Cardiac fibroblast (primary cell): ENCODE measurements at places on chromosomes 12 and 14.

- DNase-seq: peak; percentile 97
Measured at GRCh38 chr14:50060871-50061663, 55.3 kb downstream of the VCPKMT start.

DNA sequence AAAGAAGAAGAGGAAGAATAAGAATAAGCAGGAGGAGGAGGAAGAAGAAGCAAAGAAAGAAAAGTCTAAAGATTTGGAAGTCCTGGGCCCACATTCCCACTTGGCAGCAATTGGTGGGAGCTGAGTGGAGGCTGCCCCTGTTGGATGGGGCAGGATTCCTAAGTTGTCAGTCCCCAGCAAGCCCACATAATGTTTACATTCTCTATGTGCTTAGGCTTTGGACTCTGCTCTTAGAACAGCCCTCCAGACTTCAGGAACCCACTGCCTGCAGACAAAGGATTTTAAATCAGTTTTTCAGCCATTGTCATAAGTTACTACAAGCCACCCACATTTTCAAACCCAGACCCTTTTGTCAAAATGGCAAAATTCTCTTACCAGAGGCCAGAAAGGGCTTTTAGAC is 92.0 kb downstream of the OTX2 start:
- DNase-seq: no peak

GRCh38 chr14:85357120-85357519 is 172.8 kb upstream of the FLRT2 start:
- DNase-seq: no peak

GRCh38 chr14:23449314-23449713 is 13.9 kb upstream of the MYH7 start:
- DNase-seq: no peak

GRCh38 chr12:104935886-104936285 is 22.2 kb downstream of the SLC41A2 start:
- no peak for DNase-seq

DNA sequence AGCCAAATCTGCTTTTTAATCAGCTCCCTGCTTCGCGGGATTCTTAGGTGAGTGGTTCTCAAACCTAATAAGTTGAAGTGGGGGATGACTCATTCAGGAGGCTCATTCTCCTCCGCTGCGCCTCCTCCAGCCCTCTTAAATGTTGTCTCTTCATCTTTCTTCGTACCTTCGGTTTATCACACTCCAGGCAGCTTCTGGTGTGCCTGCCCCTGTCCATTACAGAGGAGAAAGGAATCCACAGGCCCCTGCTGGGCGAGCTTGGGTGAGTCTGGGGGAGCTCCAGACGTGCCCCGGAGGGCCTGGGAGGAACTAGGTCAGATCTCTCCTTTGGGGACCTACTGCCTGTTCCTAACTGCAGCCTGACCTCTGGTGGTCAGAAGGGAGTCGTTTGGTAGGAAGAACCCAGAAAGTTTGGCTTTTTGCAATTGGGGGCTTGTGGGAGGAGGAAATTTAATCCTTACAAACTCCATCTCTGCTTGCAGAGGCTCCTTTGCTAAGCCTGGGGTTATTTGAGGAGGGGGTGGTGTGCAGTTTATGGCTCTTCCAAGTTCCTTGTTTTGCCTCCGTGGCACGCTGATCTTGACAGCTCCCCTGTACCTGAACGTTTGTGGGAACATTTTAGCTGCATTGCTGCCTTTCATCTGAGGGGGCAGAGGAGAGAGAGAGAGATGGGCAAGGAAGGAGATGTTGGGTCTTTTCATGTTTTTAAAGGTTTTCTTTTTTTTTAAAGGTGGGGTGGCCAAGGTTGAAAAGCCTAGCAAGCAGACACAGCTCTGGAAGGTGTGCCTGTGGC is 84.1 kb upstream of the GNG2 start:
- peak; percentile 87 for DNase-seq

- DNase-seq: no peak
Measured at GRCh38 chr12:24550609-24551008, 398.3 kb downstream of the BCAT1 start.

DNA sequence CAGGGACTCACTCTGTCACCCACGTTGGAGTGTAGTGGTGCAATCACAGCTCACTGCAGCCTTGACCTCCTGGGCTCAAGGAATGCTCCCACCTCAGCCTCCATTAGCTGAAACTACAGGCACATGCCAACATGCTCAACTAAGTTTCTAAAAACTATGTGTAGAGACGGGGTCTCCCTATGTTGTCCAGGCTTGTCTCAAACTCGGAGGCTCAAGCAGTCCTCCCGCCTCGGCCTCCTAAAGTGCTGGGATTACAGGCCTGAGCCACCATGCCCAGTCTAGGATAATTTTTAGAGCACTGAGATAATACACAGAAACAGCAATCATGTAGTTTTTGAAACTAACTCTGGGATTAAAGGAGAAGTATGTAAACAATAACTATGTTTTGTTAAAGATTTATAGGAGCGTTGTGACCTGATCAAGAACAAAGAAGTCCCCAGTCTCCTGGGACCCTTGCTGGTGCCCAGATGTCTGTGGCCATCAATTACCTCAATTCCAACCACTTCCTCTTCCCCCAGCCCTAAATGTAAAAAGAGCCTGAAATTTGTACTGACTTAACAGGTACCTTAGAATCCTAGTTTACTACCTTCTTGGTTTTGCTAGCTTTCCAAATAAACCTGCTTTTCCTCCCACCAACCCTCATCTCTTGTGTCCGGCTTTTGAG is 28.9 kb upstream of the EGLN3 start:
- DNase-seq: no peak

DNA sequence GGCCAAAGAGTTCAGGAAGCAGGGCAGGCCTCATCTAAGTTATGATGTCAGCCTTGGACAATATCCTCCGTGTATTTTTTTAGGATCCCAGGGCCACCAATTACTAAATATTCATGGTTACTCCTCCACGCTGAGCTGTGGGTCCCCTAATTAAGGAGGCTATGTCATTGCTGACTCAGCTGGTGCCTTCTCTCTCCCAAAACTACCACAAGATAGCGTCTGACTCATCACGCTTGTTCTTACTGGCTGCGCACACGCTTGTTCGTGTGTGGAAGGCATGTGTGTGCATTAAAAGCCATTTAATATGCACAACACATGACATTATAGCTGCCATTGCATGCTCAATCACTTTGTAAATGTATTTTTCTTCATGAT is 78.3 kb downstream of the GSC start:
- peak; percentile 46 for DNase-seq

DNA sequence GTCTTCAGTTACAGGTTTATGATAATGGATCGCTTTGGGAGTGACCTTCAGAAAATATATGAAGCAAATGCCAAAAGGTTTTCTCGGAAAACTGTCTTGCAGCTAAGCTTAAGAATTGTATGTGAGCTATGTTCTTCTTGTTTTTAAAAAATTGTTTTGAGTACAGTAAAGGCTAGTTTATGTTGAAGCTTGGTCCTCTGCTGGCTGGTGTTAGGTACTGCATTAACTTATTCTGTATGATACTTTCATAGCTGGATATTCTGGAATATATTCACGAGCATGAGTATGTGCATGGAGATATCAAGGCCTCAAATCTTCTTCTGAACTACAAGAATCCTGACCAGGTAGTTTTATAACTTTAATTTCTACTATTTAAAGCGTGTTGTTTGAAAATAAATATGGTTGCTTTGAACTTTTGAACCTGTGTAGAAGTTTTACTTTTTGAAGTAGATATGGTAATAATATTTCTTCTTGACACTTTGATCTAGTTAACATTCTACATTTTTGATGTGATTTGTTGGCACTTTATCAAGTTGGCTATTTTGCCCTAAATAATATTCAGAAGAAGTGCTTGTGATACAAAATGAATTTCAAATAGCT is 55.7 kb downstream of the VRK1 start:
- DNase-seq: peak; percentile 81

DNA sequence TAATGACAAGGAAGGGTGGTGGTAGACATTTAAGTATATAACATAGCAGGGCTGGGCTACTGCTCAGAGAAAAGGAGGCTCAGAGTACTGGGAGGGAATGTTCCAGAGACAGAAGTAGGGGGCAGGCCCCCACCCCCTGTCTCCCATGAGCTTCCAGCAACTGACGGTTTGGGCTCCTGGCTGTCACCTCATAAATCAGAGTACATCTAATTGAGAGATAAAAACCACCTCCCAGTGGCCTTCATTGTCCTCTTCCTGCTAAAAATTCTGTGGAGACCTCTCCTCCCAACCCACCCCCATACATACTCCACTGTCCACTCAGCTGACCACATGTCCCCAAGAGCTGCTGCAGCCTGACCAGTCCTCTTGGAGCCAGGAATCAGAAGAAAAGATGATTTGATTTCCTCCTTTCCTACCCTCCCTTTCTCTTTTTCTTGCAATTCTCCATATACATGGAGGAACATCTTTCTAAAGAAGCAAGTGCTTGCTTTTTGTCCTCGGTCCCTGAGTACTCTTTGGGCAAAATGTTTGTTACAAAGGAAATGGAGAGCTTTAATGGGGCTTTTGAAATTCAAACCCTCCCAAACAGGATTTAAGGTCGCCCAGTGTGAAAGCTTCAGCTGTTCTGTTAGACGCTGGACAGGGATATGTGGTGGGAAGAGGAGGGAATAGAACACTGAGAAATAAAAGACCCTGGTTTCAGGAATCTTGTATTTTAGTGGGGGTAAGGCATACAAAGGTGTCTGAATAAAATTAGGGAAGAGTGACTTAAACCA is 16.4 kb upstream of the KCNA5 start:
- no peak for DNase-seq

GRCh38 chr14:92647797-92648279 is 100.6 kb downstream of the LGMN start:
- peak; percentile 62 for DNase-seq

DNA sequence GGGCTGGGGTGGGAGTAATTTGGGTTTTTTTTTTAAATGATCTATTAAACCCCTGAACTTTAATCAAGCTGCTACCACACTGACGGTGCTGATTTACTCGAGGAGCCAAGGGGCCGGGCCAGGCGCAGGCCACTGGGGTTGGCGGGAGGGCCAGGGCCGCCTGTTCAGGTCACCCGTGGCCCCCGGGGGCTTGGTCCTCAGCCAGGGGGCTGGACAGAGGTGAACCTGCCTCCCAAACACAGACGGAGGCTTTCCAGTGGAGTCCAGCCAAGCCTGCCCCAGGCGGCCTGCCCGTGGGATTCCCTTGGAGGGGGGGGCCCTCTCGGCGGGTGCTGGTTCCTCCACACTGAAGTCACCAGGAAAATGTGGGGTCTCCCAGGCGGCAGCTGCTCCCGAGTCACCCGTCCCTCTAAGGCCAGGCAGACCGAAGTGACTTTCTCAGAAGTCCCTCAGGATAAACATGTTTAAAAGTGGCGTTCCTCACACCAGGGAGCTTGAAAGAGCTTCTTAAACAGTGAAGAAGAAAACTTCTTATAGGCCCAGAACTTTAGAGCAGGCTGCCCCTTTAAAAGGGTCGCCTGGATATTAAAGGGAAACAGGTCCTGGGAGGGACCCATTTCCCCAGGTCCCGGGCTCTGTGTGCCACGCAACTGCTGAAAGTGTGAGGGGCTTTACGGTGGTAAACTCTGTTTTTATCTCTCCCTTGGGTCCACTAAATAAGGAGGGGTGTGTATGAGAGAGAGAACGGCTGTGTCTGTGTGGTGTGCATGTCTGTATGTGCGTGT is 167.2 kb upstream of the GSC start:
- peak; percentile 8 for DNase-seq

- no peak for DNase-seq
Measured at GRCh38 chr14:104295681-104296387, 157.4 kb downstream of the KIF26A start.

DNA sequence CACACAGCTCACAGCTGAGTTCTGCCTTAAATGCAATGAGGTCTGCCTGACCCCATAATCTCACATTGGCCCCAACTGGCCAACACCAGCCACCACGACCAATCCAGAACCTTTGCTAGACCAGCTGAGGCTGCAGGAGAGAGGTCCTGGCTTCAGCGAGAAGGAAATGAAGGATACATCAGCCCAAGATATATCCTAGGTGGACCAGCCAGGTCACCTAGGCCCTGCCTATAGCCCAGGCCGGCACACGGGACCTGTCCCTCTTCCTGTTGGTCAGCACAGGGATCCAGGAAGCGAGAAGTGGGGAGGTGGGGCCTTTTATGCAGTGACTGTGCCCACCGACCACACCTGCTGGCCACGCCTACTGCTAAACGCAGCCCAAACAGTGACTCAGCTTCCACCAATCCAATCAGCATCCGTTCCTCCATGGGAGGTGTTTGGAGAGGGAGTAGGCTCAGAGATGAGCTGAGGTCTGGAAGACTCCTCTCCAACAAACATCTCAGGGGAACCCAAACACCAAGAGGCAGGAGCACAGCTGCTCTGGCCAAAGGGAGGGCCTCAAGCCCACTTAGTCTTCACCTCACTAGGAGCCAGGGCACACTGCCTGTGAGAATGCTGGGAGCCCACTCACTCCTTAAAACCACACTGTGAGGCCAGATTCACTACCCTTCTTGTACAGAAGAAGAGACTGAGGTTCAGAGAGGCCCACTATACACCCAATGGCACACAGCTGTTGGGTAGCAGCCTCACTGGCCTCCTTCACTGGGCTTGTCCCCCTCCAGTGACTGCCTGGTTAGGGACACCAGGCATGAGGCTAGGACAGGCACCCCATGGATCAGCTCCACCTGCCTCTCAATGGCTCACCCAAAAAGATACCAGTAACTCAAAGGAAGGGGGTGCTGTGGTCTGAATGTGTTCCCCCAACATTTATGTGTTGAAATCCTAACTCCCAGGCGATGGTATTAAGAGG is 51.3 kb upstream of the PPP2R5C start:
- DNase-seq: no peak

- DNase-seq: peak; percentile 97
Measured at GRCh38 chr12:122318607-122319605, 52.6 kb upstream of the VPS33A start.
